ENCODE measurements at places on chromosomes 7 and 10.

DNA sequence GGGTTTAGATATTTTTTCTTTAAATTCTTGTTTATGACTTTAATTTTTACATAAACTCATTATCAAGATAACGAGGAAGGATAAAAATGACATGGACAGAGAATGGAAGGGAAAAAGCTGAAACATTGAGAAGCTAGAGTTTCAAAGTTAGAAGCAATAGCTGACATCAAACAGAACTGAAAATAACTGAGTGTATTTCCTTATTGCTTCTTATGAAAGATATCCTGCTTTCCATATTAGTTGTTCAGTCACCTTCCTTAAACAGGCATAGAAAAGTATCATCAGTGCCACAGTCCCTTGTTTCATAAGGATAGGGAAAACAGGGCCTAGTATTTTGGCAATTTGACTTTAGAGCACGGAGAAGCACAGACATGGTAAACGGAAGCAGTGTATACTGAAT, 460.5 kb upstream of the GHITM start:
- no peak for DNase-seq

- DNase-seq = no peak
Measured at GRCh38 chr7:133625046-133625445, 372.2 kb downstream of the EXOC4 start.

DNA sequence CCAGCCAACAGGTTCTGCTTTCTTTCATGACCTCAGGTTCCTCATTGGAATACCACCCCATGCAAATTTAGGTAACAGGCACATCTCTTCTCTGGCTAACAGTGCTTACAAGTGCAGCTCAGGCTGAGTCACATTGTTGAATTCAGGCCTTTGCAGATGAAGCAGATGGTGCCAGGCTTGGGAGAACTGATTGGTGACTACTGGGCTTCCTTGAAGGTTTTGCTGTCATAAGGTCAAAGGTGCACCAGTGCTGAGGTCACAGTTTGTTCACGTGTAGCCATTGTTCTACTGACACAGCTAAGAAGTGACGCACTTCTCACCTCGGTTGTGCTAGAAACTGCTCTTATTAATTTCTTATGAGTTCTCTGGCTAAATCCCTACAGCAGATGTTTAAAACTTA, 128.6 kb upstream of the BMPER start:
- no peak for DNase-seq

DNA sequence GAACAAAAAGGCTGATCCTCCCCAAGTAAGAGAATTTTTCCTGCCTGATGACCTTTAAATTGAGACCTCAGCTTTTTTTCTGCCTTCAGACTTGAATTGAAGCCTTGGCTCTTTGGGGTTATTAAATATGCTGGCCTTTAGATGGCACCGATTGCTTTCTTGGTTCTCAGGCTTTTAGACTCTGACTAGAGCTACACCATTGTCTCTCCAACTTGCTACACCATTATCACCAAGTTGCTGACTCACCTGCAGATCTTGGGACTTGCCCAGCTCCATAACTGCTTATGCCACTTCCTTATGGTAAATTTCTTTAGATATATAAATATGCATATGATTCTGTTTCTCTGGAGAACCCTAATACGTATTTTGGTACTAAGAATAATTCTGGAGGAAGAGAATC, 3.1 kb upstream of the ABCA13 start:
- no peak for DNase-seq

DNA sequence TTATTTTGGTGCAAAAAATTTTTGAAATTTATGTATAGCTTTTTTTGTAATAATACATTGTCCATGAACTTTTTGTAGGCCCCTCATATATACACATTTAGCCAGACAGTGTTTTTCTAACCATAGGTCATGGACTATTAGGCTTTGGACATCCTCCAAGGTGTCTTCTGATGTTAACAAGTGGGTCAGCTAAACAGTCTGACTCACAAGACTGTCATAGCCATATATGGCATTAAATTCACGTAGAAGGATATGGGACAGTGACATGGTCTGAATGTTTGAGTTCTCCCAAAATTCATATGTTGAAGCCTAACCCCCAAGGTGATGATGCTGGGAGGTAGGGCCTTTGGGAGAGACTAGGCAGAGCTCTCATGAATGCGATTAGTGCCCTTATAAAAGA, 14.0 kb upstream of the NUB1 start:
- no peak for DNase-seq

DNA sequence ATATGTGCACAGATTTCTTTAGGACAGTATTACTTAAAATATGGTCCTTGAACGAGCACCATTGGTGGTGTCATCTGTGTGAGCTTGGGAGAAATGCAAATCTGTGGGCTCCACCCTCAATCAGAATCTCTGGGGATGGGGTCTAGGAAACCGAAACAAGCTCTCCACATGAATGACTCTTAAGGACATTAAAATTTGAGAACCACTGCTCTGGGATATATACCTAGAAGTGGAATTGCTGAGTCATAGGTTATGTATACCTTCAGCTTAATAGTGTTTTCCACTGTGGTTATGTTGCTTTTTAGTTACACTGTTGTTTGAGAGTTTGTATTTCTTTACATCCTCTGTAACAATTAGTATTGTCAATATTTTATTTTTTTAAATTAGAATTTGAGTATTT, 24.0 kb downstream of the ZNRF2 start:
- peak; percentile 40 for DNase-seq

Measured in SHP77 (cell line).